ENCODE measurements at places on chromosomes 2 and 18.

- DNase-seq: no peak
These were observed 55.8 kb downstream of the NEMP2 start for GRCh38 chr2:190478572-190479195.

GRCh38 chr2:21404137-21404536, 280.4 kb downstream of the TDRD15 start:
- DNase-seq: no peak

GRCh38 chr2:144858211-144858610, 338.3 kb upstream of the ZEB2 start:
- DNase-seq: no peak

- DNase-seq: no peak
These were observed 107.6 kb upstream of the CYRIA start for GRCh38 chr2:16773080-16773713.

GRCh38 chr2:56015711-56016115, 92.1 kb upstream of the EFEMP1 start:
- DNase-seq: no peak

DNA sequence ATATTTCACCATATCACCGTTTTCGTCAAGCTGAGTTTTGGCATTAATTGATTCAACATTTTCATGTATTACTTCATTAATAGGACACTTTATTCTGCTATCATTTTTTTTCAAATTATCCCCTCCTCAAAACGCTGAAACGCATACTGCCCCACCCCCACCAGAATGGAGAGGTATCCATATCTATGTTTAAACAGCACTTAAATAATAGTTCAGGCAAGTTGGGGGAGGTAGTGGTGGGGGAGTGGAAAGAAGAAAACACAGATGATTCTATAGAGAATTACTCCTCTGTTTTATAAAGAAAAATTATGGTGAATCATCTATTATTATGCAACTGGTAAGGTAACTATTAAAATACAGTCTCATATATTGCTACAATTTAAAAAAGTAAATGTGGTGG, 314.4 kb upstream of the ZEB2 start:
- DNase-seq: no peak

- no peak for DNase-seq
These were observed 493 bp downstream of the UCN start for GRCh38 chr2:27307545-27308358.

DNA sequence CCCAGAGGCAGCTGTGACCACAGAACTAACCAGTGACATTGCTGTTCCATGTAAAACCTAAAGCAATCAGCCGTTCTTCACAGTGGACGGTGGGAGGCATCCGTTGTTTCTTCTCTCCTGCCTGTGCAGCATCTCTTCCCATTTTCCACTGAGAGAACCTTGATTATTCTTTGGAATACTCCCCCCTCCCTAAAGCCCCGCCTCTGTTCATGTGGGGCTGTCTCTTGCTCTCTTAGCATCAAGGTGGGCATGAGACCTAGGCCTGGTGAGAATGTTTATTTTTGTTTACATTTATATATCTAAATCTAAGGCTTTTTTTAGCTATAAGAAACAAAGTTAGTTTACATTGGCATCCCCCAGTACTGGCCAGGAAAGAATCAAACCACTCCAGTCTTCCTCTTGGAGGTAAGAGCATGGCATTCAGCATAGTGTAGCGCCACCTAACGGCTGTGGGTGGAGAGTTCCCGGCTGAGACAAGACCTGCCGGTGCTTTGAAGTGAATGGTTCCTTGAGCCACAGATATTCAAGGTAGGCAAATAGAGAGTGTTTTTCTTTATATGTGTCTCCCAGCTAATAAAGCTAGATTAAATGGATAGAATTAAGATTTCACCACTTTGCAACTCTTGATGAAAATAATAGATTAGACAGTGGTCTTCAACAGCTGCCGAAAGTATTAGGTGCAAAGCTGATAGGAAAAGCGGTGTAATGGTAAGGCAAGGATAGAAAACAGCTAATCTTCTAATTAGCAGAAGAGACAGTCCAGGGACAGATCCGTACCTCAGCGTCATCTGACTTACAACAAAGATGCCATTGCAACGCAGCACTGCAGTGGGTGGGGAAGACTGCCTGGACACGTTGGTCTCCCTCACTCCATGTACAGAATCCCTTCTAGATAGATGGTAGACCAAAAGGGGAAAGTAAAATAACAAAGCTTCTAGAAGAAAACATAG, 219.6 kb upstream of the RAB12 start:
- DNase-seq: no peak

DNA sequence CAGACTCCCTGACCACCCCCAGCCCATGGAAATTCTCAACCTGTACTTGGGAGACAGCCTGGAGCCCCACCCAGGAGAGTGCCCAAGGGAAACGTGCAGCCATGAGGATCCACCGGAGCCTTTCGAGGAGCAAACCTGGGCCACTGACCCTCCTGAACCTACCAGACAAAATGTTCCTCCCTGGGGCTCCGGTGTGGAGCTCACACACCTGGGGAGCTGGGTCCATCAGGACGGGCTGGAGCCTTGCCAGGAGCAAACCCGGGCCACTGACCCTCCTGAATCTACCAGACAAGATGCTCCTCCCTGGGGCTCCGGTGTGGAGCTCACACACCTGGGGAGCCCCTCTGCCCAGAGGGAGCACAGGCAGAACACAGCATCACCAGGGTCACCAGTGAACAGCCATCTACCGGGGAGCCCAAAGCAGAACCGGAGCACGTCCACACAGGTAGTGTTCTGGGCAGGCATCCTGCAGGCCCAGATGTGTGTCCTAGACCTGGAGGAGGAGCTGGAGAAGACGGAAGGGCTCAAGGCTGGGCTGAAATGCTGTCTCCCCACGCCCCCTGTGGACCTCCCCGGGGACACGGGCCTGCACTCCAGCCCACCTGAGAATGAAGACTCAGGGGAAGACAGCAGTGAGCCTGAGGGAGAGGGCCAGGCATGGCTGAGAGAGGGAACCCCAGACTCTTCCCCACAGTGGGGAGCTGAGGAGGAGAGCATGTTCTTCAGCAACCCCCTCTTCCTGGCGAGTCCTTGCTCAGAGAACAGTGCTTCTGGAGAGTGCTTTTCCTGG, 8.9 kb downstream of the PSD4 start:
- no peak for DNase-seq

GRCh38 chr2:106581328-106581727, 94.2 kb downstream of the CD8B2 start:
- DNase-seq: no peak

DNA sequence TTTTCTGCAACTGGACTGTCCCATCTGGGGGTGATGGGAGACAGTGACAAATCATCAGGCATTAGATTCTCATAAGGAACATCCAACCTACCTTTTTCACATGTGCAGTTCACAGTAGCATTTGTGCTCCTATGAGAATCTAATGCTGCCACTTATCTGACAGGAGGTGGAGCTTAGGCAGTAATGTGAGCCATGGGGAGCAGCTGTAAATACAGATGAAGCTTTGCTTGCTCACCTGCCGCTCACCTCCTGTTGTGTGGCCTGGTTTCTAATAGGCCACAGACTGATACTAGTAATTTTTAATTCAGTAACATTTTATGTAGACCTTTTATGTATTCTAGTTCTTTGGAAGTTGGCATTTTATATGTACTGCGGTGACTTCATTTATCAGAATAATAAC, 180.1 kb upstream of the SPOPL start:
- no peak for DNase-seq

- no peak for DNase-seq
These were observed 169.6 kb downstream of the KCNS3 start for GRCh38 chr2:18047896-18048657.
